ENCODE measurements at places on chromosomes 3 and 15.

DNA sequence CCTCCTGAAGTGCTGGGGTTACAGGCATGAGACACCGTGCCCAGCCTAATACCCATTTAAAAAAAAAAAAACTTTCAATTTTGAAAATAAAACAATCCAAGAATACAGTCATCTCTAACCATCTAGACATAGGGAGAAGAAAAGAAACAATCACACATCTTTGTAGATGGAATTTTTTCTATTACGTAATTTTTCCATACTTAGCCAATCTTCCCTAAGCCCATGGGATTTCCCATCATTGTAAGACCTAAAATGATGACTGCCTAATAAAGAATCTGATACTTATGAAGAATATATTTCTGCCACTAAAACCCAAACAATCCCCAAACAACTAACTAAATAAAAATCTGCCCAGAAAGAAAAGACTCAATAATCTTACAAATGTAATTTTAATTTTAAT lies 88.7 kb downstream of the CBLB start:
- DNase-seq: no peak

GRCh38 chr15:38050529-38051448 lies 116.3 kb downstream of the TMCO5A start:
- DNase-seq: no peak

DNA sequence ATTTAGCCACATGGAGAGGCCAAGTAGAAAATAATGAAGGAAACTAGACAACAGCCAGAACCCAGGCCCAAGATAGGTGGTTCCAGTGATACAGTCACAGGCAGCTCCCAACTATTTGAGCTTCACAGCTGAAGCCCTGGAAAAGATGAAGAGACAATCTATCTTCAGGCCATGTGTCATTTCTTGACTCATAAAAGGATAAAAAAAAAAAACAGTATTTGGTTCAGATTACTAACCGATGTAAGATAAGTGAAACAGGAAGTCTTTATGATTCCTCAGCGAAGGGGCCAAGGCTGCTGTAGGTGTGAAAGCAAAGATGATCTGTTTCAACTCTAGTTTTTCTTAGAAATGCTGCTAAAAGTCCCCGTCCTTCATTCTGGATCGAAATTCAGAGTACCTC lies 394.6 kb downstream of the ZNF385D start:
- no peak for DNase-seq

DNA sequence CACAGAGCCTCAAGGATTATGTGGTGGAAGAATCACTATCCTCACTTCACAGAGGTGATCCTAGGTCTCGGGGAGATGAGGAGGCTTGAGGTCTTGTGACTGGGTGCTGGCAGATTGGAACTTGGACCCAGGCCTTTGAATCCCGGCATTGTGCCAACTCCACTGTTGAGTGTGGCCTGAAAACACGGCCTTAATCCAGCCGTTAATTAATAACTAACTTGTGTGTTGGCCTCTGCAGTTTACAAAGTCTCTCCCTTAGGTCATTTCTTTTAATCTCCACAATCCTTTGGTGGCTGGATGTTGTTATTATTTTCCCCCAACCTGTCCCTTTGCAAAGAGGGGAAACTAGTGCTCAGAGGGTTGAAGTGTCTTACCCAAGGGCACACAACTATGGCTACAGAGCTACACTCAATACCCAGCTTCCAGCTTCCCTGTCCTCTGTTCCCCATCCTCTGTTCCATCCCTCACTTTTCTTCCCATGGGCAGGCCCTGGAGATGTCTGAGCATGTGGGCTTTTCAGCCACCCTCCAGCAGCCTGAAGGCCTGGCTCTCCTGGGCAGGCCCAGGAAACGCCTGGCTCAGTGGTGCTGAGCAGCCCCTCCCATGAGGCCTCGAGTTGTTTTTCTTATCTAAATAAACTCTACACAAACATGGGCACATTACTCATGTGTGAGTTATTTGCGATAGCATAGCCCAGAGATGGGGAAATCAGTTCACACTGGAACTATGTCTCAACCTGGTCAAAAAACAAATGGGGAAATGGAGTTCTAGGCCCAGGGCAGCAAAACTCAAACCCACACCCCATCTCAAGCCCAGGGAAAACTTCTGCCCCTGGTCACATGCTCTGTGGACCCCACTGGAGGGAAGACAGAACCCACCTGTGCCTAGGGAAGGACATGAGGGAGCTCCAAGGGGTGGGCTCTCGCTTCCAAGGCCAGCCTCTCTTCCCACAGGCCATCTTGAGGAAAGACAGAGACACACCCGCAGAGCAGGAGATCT lies 16.8 kb upstream of the SMAD3 start:
- DNase-seq: no peak

DNA sequence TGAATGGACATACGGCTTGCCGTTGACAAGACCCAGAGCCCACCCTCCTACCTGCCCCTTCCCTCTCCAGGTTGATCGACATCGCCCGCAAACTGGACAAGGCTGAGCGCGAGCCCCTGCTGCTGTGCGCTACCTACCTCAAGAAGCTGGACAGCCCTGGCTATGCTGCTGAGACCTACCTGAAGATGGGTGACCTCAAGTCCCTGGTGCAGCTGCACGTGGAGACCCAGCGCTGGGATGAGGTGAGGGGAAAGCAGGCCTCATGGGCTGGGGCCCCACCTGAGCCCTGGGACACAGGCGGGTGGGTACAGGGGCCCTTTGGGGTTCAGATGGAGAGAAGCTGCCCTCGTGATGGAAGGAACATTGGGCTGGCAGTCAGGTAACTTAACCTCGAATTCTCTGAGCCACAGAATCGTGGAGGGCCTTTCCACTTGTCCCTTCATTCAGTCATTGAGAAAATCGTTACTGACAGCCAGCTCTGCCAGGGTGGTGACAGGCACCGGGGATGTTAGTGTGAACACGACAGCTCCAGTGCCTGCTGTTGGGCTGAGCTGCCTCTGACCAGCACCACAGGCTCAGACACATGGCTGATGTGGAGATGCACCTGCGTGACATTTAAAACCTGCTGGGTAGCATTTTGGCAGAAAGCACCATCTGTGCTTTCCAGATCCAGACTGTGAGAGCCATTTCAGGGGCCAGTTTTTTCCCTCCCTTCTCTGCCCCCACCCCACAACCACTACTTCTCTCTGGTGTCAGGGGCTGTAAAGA lies 25.6 kb upstream of the RHO start:
- DNase-seq: no peak

DNA sequence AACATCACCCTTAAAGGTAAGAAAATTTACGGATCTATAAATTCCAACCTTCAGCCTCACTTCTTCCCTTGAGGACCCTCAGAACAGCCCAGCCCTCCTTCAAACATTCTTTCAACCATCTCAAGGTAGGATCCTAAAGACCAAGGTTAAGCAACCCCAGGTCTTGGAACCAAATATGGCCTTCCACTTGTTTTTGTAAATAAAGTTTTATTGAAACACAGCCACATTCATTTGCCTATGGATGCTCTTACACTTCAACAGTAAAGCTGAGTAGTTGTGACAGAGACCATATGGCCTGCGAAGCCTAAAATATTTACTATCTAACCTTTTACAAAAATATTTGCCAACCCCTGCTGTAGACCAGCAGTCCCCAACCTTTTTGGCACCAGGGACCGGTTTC lies 70.4 kb upstream of the NTRK3 start:
- no peak for DNase-seq

DNA sequence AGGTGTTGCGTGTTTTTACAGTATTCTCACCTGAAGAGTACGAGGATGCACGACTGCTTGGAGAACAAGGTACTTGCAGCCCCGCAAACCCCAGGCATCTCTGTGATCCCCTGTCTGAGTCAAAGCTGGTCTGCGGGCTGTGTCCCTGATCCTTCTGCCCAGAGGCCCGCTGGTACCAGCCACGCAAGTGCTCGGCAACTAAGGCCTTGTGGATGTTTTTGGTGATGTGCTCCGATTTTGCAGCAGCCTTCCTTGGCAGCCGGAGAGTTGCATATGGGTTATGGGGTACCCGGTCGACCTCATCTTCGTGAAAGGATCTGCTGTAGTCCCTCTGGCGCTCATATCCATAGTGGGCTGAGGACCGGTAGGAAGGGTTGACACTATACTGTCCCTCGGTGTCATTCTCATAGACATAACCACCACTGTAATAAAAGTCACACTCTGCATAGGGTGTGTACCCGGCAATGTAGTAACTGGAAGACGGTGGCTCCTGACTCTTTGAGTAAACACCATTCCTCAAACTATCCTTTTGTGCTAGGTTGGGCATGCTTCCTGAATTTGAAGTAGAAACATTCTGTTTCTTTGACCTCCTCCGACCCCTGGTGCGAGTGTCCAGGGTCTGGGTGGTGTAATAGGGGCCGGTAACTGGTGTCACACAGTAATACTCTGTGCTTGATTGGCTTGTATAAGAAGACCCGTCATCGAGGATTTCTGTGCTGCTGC lies 58.6 kb upstream of the LMOD3 start:
- DNase-seq: no peak
